ENCODE measurements at places on chromosomes 13 and 19.

GRCh38 chr13:98977568-98978265 lies at the start of gene DOCK9:
DOCK9 (minus strand) TSS chr13:98978064; CDS start chr13:98977909, 155 bp downstream.
- DNase-seq = peak; percentile 72

DNA sequence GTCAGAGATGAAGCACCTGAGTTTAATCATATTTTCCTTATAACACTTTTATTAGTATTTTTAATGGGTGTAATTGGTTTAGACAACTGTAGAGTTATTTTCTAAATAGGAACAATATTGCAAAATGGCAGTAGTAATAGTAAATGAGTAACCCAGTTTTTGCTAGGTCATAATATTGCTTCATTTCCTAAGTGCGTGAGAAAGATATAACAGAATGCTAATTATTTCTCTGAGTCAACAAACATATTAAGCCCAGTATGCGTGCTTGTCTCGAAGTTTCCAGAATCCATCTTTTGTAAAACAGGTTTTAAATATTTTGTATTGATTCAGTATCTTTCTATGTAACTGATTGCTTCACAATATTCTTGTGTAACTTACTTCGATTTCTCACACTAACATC lies 315.3 kb downstream of the MYO16 start:
- DNase-seq = no peak

GRCh38 chr13:59358014-59358413 lies 805.7 kb downstream of the DIAPH3 start:
- DNase-seq = no peak

GRCh38 chr13:106752584-106753170 lies 184.7 kb upstream of the ARGLU1 start:
- no peak for DNase-seq

DNA sequence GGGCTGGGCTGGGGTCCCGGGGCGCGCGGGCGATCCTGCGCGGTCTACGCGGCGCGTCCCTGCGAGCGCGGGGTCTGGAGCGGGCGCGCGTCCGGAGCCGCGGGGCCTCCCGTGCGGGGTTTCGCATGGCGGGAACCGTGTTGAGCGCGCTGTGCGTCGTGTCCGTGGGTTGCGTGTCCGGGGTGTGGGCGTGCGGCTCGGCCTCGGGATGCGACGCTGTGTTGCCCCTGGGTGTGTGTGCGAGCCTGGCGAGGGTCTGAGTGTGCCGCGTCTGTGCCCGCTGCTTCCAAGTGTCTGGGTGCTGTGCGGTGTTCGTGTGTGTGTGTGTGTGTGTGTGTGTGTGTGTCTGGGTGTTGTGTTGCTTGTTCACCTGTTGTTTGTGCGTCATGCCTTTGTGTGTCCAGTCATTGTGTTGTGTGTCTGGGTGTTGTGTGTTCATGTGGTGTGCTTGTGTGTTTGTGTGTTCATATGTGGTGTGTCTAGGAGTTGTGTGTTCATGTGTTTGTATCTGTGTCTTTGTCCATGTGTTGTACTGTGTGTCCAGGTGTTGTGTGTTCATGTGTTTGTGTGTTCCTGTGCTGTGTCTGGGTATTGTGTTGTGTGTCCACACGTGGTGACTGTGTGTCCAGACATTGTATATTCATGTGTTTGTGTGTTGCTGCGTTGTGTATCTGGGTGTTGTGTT lies 552 bp downstream of the PLK5 start:
- DNase-seq = no peak

DNA sequence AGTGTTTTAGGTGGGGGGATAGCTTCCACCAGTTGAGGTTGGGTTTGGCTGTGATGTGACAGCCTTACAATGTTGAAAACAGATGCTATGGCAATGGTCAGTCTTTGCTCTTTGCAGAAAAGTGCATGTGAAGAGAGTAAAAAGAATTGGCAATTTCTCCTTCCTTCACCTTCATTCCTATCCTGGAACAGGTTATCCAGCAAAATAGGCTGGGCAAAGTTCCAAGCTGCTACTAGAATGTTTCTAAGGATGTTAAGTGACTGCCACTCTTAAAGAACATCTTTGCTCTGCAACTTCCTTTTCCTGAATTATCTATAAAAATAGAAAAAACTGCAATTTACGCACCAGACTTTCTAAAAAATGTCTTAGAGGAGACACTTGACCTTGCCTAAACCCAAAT lies 50.1 kb upstream of the MYCBP2 start:
- no peak for DNase-seq

- DNase-seq = no peak
These were observed 18.5 kb downstream of the ZNF101 start for GRCh38 chr19:19687090-19687489.

GRCh38 chr13:48424212-48424611 lies 11.3 kb upstream of the LPAR6 start:
- no peak for DNase-seq

- DNase-seq = no peak
These were observed 24.4 kb downstream of the ELF1 start for GRCh38 chr13:40994581-40995230.

DNA sequence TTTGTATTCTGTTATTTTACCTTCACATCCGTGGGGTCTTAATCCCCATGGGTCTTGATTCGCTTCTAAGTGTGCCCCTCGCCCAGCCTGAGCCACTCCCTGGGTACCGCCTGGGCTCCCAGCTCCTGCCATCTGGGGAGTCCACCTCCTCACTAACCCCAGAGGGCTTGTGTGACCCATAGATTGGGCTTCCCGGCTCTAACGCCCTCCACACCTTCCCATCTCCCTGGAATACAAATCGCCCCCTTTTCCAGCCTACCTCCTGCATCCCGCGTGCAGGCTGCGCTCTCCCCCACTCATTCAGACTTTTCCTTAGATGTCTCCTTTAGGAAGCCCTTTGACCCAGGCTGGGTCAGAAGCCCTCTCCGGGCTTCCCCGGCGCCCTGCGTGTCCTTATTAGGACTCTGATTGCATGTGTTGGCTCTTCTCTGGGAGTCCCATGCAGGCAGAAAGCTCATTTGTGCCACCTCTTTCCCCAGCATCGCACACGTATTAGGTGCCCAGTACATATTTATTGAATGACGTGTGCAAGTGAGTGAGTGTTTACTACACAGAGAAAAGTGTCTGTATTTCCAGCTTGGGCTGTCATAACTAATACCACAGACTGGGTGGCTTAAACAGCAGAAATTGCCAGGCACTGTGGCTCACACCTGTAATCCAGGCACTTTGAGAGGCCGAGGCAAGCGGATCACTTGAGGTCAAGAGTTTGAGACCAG lies 757 bp downstream of the CCDC124 start:
- no peak for DNase-seq

DNA sequence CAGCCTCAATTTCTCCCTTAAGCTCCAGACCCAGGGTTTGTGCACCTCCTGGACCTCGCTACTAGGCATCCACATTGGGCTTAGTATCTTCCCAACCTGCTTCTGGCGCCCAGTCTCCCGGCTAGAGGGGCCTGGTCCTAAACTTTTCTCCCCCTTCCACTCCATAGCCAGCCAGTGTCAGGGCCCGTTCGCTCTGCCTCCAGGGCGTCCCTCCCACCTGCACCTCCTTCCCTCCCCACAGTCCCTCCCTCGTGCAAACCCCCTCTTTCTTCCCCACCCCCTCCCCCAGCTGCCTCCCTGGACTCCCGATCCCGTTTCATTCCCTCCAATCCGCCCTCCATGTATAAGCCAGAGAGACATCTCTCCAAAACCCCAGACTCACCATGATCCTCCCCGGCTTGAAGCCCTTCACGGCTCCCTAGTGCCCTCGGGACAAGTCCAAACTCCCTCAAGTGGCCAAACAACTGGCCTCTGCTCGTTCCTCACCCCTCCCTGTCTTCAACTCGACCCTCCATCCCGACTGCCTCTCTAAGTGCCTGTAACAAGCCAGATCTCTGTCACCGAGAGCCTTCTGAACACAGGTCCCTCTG lies 997 bp upstream of the SAMD4B start:
- peak; percentile 68 for DNase-seq

- no peak for DNase-seq
These were observed 26.5 kb downstream of the SMIM24 start for GRCh38 chr19:3453840-3454239.

- peak; percentile 89 for DNase-seq
These were observed 20.3 kb upstream of the AKT2 start for GRCh38 chr19:40305403-40305802.

DNA sequence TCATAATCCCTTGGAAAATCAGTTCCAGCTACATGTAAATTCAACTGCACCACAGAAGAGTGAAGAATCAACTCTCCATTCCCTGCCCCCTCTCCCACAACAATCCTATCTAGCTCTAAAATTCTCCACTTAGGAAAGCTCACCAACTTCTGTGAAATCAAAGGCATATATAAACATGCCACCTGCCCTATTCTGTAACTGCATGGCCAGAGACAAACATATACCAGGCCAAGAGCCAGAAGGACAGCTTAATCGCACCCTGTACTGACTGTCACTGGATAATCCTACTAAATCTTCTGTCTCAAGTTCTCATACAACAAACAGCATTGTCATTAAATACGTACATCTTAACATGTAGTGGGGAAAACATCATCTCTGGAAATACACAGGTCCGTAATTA lies 58.2 kb upstream of the EEF1AKMT1 start:
- no peak for DNase-seq

GRCh38 chr13:42762917-42763316 lies 18.5 kb upstream of the FAM216B start:
- no peak for DNase-seq

- no peak for DNase-seq
These were observed 1.3 kb upstream of the A1BG start for GRCh38 chr19:58354478-58355030.

- no peak for DNase-seq
These were observed 85.0 kb upstream of the ATXN8OS start for GRCh38 chr13:70022646-70023045.

DNA sequence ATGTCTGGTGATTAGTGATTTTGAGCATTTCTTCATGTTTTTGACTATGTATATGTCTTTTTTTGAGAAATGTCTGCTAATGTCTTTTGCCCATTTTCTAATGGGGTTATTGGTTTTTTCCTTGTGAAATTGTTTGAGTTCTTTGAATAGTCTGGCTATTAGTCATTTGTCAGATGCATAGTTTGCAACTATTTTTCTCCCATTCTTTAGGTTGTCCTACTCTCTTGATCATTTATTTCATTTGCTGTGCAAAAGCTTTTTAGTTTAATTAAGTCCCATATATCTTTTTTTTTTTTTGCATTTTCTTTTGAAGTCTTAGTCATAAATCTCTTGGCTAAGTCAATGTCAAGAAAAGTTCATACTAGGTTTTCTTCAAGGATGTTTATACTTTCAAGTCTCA lies 449.8 kb downstream of the DACH1 start:
- no peak for DNase-seq
